ENCODE measurements at places on chromosomes 2 and 18. TPM values are rescaled to one million over a fixed set of nuclear protein-coding genes. Genes with fewer than 3 reads are reported as not detected.

GAD1 gene
- not detected for total RNA-seq

PECR gene
- 16.5 TPM for total RNA-seq

EVX2 gene
- not detected for total RNA-seq

BCL2 gene
- total RNA-seq, result 144 TPM

LPIN1 gene
- 95.2 TPM for total RNA-seq

TCF7L1 gene
- 0.67 TPM for total RNA-seq

LRRTM1 gene
- not detected for total RNA-seq

SLC5A7 gene
- total RNA-seq, result not detected

GRCh38 chr2:6072276-6072675, 380.1 kb downstream of the SOX11 start:
- H3K27ac ChIP-seq, result no peak overlapping the region
- H3K27me3 ChIP-seq, result peaks cover under 1% of the 10 kb centered on the region
- no peaks in the 10 kb centered on the region for H3K4me1 ChIP-seq
- no peaks in the 10 kb centered on the region for H3K36me3 ChIP-seq
- DNase-seq, result no peak

- H3K4me3 ChIP-seq, result no peak overlapping the region
- no peak overlapping the region for H3K27ac ChIP-seq
- H3K27me3 ChIP-seq, result no peaks in the 10 kb centered on the region
- H3K36me3 ChIP-seq, result no peaks in the 10 kb centered on the region
- no peak for DNase-seq
Observed at GRCh38 chr2:172062402-172063004, 22.8 kb upstream of the DLX1 start.

GRCh38 chr2:97716695-97717612, 3.6 kb downstream of the ZAP70 start:
- DNase-seq, result no peak
- no peaks in the 10 kb centered on the region for H3K36me3 ChIP-seq
- peaks cover 31% of the 10 kb centered on the region for H3K4me1 ChIP-seq
- H3K27ac ChIP-seq, result no peak overlapping the region

- no peak for DNase-seq
- no peak overlapping the region for H3K27ac ChIP-seq
- no peak overlapping the region for H3K4me3 ChIP-seq
Observed at GRCh38 chr2:238141541-238142318, 3.3 kb downstream of the KLHL30 start.

DNA sequence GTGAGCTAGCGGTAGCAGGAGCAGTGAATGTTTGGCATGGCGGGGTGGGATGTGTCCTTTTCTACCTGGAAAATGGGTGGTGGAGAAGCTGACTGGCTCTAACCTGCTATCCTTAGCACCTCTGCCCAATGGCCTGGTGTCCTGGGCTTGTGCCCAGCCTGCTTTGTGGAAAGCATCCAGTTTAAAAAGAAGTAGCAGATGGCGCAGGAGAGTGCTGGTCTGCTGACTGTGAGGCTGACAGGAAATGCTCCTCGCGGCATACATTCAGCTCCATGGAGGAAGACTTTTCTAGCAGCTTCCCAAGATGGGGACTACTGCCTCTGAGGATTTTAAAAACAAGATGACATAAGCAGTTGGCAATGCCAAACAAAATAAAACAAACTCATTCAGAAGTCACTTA, 56.2 kb upstream of the LYPD6B start:
- no peak overlapping the region for H3K4me3 ChIP-seq
- no peak for DNase-seq
- H3K27ac ChIP-seq, result no peak overlapping the region
- no peaks in the 10 kb centered on the region for H3K36me3 ChIP-seq

GRCh38 chr2:47815764-47816163, 32.8 kb downstream of the MSH6 start:
- DNase-seq, result peak; percentile 36
- H3K27me3 ChIP-seq, result no peaks in the 10 kb centered on the region
- H3K4me1 ChIP-seq, result peaks cover 7% of the 10 kb centered on the region
- no peak overlapping the region for H3K4me3 ChIP-seq
- H3K27ac ChIP-seq, result peak overlapping the region; percentile 52

- H3K27ac ChIP-seq, result no peak overlapping the region
- no peaks in the 10 kb centered on the region for H3K4me1 ChIP-seq
- H3K36me3 ChIP-seq, result no peaks in the 10 kb centered on the region
- peaks cover 16% of the 10 kb centered on the region for H3K27me3 ChIP-seq
- H3K4me3 ChIP-seq, result no peak overlapping the region
- DNase-seq, result no peak
Observed at GRCh38 chr2:196586511-196586991, 53.0 kb upstream of the CCDC150 start.

- H3K4me1 ChIP-seq, result no peaks in the 10 kb centered on the region
- no peaks in the 10 kb centered on the region for H3K36me3 ChIP-seq
- no peaks in the 10 kb centered on the region for H3K27me3 ChIP-seq
- no peak overlapping the region for H3K4me3 ChIP-seq
Observed at GRCh38 chr2:181172676-181173075, 192.3 kb downstream of the UBE2E3 start.

- H3K4me3 ChIP-seq, result no peak overlapping the region
- H3K4me1 ChIP-seq, result no peaks in the 10 kb centered on the region
- no peaks in the 10 kb centered on the region for H3K27me3 ChIP-seq
- H3K36me3 ChIP-seq, result peaks cover 35% of the 10 kb centered on the region
Observed at GRCh38 chr2:55590810-55591440, 26.5 kb downstream of the PPP4R3B start.

DNA sequence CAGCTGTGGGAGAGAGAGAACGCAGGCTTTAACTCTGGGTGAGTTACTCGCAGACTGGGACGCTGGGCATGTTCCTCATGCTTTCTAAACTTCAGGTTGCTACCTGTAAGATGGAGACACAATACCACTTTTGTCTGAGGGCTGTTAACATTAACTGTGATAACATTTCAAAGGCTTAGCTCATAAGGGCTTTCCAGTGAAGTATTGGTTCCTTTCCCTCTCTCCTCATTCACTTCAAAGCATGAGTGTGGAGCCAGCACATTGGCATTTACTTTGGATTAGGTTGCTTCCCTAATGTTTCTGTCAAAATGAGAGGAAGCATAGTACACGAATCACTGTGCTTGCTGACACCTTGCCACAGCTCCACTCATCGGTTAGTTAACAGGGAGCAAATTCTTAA, 30.2 kb downstream of the INSIG2 start:
- DNase-seq, result no peak
- no peak overlapping the region for H3K4me3 ChIP-seq
- no peaks in the 10 kb centered on the region for H3K4me1 ChIP-seq
- H3K27ac ChIP-seq, result no peak overlapping the region
- no peaks in the 10 kb centered on the region for H3K27me3 ChIP-seq

GRCh38 chr2:57396355-57397098, 650.1 kb upstream of the VRK2 start:
- no peaks in the 10 kb centered on the region for H3K36me3 ChIP-seq
- H3K4me3 ChIP-seq, result no peak overlapping the region
- no peak overlapping the region for H3K27ac ChIP-seq
- H3K4me1 ChIP-seq, result no peaks in the 10 kb centered on the region
- DNase-seq, result no peak

DNA sequence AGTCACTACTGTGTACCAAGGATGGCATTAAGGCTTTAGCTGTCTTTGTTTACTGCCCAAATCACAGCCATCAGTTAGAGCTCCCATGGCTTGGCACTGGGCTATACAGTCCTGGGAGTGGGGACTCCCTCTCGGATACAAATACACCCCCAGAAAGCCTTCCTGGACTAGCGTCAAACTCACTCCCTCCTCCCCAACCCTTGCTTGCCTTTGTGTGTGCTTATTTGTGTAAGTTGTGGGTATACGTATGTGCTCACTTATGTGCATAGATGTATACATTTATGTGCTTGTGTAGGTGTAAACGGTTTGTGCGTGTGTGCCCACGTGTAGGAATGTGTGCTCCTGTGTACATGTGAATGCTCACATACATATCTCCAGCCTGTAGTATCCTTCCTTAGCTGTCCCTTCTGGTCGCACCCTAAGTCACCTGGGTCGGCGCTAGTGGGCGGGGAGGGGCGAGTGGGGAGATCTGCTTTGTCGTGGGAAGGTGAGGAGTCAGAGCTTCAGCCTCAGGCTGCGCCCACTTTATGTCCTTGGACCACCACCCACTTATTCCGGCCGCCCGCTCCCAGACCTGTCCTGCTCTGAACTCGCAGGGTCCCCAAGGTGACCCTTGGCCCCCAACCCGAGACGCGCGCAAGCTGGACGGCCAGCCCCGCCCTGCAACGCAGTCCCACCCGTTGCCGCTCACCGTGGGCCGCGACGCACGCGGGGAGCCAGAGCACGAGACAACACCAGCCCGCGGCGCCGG, 461 bp downstream of the PRADC1 start:
- no peak overlapping the region for H3K27ac ChIP-seq
- H3K36me3 ChIP-seq, result no peaks in the 10 kb centered on the region

DNA sequence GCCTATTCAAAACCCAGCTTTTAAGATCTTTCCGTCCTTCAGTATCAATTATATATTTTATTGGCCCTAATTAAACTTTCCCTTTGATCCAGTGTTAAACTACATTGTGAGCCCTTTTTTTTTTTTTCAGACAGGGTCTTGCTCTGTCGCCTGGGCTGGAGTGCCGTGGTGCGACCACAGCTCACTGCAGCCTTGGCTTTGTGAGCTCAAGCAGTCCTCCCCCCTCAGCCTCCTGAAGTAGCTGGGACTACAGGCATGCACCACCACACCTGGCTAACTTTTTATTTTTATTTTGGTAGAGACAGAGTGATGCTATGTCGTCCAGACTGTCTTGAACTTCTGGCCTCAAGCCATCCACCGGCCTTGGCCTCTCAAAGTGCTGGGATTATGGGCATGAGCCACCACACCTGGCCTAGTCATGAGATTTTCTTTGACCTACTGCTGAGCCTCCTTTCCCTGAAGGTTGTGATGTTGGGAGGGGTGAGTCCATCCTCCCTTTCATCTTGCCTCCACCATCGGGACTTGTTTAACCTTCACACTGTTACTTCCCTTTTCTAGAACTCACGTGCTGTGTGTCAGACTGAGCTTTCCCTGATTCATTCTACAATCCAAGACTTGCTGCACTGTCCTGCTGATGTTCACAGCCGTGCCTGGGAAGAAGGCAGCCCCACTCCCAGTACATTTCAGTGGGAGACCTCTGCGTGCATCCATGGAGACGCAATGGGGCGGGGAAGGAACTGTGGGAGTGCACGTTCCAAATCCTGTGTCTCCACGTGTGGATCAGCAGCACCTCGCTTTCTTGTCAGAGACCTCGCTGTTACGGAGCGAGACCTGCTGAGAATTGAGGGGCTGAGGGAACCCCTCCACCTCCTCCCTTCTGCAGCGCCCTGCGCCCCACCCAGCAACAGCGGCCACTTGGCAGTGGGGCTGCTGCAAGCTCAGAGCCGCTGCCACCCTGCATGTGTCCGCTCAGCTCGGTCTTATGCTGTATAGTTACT, 10.8 kb downstream of the OXER1 start:
- H3K27me3 ChIP-seq, result no peaks in the 10 kb centered on the region
- peak; percentile 57 for DNase-seq
- no peaks in the 10 kb centered on the region for H3K36me3 ChIP-seq
- H3K27ac ChIP-seq, result peak overlapping the region; percentile 50

GRCh38 chr2:239751679-239752355, 273.3 kb downstream of the NDUFA10 start:
- H3K36me3 ChIP-seq, result no peaks in the 10 kb centered on the region
- no peaks in the 10 kb centered on the region for H3K27me3 ChIP-seq
- peaks cover 11% of the 10 kb centered on the region for H3K4me1 ChIP-seq
- peak; percentile 22 for DNase-seq
- no peak overlapping the region for H3K27ac ChIP-seq

DNA sequence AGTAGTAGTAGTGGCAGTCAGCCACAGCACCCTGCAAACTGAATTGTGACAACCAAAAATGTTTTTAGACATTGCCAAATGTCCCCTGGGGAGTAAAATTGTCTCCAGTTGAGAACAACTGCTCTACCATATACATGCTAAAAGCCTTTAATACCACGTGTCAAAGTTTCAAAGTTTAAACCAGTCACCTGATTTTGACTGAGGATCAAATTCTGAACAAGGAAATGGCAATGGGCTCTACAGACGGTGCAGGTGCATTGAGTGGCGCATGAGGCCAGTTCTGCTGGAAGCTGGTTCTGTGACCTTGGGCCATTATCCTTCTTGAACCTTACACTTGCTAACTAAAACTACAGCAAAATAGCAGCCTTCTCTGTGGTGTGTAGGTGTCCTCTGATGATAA, 85.0 kb downstream of the LIPG start:
- H3K36me3 ChIP-seq, result no peaks in the 10 kb centered on the region
- no peak overlapping the region for H3K4me3 ChIP-seq
- H3K4me1 ChIP-seq, result no peaks in the 10 kb centered on the region
- DNase-seq, result no peak
- no peak overlapping the region for H3K27ac ChIP-seq

DNA sequence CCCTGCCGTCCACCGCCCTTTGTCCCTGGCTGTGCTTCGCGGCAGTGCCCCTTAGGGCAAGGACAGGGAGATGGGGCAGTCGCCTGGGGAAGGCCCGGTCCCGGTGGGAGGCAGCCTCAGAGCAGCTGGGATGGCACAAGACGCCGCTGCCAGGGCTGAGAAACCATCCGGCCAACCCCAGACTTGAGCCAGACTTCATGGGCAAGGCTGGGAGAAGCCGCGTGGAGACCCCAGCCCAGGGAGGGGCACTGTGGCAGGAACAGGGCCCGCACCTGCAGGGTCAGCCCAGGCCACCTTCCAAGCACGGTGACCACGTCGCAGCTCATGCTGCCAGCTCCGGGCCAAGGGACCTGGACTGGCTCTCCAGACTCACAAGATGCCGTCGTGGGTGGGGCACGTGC, 84.0 kb downstream of the NFATC1 start:
- H3K27me3 ChIP-seq, result no peaks in the 10 kb centered on the region
- H3K4me3 ChIP-seq, result no peak overlapping the region
- no peak overlapping the region for H3K27ac ChIP-seq
- H3K36me3 ChIP-seq, result no peaks in the 10 kb centered on the region

- peaks cover 6% of the 10 kb centered on the region for H3K27me3 ChIP-seq
- peaks cover 3% of the 10 kb centered on the region for H3K4me1 ChIP-seq
- peak; percentile 64 for DNase-seq
- H3K27ac ChIP-seq, result no peak overlapping the region
- H3K4me3 ChIP-seq, result no peak overlapping the region
Observed at GRCh38 chr2:176652300-176653182, 383.3 kb downstream of the MTX2 start.

DNA sequence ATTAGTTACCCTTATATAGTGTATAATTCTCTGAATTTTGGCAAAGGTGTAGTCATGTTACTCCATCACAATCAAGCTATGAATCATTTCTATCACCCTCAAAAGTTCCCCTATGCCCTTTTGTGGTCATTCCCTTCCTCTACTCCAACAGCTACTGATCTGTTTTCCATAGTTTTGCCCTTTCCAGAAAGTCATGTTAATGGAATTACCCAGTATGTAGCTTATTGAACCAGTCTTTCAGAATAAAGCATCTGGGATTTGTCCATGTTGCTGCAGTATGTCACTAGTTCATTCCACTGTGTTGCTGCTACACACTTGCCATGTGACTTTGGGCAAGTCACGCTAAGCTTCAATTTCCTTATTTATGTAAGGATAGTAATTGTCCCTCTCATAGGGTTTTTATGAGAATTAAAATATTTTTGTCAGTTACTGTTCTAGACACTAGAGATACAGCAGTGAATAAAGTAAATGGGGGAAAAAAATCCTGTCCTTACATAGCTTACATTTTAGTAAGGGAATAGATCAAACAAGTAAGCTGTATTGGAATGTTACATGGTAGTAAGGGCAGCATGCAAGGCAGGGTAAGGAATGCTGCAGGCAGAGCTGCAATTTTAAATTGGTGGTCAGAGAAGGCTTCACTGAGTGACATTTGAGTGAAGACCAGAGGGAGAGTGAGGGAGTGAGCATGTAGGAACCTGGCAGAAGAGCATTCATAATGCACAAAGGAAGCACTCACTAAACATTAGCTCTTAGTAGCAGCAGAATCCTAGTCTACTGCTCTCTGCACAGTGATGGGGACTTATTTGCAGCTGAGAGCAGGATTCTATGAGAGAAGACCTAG, 80.3 kb upstream of the TSPYL6 start:
- no peak overlapping the region for H3K27ac ChIP-seq
- peaks cover 9% of the 10 kb centered on the region for H3K27me3 ChIP-seq
- H3K36me3 ChIP-seq, result no peaks in the 10 kb centered on the region
- DNase-seq, result no peak
- no peak overlapping the region for H3K4me3 ChIP-seq

Measured in B cell (primary cell).